ENCODE measurements at places on chromosomes 13 and 19.

DNA sequence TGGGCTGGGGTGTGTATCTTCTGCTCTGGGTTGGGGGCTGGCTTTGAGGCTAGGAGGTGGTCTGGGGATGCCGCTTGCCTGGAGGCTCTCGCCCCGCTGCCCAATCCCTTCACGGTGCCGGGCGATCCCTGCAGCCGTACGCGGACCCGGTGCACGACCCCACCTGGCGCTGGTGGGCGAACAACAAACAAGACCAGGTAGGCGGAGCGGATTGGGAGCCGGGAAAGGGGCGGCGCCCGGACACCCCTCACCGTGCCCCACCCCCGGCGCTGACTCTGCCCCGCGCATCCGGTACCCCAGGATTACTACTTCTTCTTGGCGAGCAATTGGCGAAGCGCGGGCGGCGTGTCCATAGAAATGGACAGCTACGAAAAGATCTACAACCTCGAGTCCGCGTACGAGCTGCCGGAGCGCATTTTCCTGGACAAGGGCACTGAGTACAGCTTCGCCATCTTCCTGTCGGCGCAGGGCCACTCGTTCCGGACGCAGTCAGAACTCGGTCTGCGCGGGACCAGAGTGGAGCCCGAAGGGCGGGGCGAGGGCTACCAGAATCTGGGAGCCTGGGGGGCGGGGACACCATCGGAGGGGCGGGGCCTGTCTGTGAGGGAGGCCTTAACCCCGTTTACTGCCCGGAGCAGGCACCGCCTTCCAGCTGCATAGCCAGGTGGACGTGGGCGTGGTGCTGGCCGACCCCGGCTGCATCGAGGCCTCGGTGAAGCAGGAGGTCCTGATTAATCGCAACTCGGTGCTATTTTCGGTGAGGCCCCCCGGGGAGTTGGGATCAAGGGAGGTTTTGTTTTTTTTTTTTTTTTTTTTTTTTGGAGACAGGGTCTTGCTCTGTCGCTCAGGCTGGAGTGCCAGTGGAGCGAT, 12.1 kb upstream of the PSMD8 start:
- peak; percentile 10 for DNase-seq

- DNase-seq = no peak
These were observed 5.9 kb upstream of the CCL25 start for GRCh38 chr19:8046569-8047165.

DNA sequence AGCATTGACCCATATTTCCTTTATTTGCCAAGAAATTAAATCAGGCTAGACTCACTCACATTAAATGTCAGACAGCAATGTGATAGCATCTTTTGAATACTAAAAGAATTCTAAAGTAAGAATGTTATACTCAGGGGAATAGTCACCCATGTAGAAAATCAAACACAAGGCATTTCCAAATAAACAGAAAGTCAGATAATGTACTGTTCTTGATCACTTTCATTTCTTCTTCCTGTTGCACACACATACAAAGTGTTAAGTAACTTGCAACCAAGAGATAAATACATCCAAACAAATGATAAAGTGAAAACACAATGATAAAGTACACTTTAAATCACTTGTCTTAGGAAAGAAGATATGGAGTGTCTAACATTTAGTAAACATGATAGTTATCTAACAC, 1366.6 kb upstream of the MIR17HG start:
- DNase-seq = no peak

GRCh38 chr19:42074513-42075363, 1.2 kb upstream of the ZNF574 start:
- DNase-seq = no peak

DNA sequence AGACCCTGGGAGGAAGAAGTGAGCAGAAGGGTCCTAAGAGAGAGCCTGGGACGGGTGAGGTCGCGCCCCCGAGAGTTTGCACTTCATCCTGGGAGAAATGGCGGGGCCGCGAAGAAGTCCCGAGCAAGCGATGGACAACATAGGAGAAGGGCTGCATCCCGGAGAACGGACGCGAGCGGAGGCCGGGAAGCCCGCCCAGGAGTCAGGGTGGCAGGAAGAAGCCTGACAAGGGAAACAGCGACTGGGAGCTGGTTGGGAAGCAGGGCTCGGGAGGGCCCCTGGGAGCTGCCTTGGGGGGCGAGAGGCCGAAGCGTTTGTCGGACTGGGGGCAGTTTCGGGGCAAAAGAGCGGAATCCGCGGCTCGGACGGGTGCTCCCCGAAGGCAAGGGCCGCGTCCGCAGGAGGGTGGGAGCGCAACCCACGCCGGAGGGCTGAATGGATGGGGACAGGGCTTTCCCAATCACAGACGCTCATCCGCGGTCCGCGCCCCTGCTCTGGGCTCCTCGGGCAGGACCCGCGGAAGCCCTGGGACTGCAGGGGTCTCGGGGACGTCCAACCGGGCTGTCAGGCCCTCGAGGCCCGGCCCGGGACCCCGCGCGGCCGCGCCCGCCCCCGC, 469 bp downstream of the ABHD17A start:
- DNase-seq = no peak

DNA sequence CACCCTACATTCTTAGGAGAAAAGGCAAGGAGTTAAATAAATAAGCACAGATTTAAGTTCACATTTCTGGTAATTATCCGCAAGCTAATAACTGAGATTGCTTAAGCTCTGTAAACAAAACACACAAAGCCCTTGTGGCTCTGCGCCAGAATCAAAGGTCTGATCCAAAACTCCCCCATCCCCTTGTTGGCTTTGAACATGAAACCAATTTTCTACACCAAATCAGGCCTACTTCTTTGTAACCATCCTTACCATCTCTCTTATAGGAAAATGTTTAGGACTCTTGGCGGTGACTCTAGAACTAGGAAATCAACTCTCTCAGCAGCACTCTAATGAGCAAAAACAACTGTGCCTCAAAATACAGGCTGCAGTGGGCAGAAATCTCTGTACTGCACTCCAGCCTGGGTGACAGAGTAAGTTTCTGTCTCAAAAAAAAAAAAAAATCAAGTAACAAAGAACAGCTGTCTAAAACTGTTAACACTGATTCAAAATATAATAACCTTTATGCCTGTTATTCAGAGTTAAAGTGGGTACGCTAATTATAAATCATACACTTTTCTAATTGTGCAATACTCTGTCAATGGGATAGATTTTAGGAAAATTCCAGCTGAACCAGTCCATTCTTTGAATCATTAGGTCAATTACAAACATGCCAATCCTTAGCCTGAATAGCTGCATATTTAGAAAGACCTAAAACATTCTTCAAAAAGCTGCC, 25.8 kb downstream of the ABCC4 start:
- no peak for DNase-seq

DNA sequence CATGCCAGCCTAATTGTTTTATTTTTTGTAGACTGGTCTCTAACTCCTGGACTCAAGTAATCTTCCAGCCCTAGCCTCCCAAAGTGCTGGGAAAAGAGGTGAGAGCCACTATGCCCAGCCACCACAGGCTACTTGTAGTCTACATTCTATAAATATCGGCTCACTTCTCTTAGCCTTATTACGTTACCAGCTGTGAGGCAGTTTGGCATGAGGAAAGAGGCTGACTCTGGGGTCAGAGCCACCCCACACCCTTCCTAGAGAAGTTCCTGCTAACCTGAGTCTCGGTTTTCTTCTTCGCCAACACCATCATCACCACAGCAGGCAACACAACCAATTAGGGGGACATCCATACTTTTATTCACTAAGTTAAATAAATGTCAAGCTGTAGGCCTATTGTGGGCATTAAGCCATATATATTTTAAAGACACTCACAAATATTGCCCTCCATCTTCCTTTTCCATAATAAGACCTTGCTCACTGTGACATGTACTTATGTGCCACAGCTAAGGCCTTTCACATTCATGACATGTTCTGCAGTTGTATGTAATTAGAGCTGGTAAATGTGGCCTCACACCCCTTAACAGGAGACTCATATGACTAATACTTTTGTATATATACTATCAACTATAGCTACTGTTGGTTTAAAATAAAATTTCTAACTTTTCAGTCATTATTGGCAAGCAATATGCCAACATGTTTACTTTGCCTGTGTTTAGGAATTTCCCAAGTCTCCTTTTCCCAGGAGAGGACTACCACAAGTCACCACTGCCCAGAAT, 5.7 kb downstream of the SLC25A30 start:
- no peak for DNase-seq

- DNase-seq = no peak
These were observed 4.9 kb upstream of the CKM start for GRCh38 chr19:45327404-45328143.

- no peak for DNase-seq
These were observed 6.1 kb downstream of the DOCK6 start for GRCh38 chr19:11256189-11256588.

- no peak for DNase-seq
These were observed 32.8 kb downstream of the TMEM161A start for GRCh38 chr19:19105365-19106055.

DNA sequence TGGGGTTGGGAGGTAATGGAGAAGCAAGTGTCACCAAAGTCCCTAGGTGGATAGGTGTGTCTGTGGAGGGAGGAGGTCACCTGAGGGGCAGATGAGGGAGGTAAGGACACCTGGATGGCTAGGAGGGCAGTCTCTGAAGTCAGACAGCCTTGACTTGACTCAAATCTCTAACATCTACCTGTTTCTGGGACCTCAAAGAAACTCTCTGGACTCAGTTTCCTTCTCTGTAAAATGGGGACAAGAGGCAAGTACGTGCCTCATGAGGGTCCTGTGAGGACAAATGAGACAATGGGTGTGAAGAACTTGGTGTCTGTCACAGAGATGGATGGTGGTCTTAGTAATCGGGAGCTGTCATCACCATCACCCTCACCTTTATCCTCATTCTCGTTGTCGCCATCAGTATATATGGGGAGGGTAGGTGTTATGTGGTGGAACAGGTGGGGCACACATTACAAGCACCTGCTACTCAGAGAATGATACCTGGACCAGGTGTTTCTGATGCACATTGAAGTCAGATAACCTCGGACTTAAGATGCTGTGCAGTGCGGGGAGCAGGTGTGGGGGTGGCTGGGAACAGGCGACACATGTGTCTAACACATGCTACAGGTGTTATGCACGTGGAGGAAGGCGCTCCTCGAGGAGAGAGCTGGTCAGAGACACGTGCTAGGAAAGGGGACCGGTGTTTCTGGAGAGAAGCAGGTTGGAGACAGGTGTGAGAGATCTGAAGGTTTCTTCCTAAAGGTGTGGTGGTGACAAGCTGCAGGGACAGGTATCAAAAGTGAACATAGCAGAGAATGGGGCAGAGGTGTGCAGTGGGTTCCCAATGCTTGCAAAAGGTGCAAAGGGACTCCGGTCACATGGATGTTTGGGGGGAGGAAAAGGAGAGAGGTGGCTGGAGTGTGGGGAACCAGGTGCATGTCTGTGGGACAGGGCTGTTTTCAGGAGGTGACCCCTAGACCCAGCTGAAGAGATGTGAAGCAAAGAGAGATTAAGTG, 3.8 kb downstream of the ERFL start:
- DNase-seq = no peak

DNA sequence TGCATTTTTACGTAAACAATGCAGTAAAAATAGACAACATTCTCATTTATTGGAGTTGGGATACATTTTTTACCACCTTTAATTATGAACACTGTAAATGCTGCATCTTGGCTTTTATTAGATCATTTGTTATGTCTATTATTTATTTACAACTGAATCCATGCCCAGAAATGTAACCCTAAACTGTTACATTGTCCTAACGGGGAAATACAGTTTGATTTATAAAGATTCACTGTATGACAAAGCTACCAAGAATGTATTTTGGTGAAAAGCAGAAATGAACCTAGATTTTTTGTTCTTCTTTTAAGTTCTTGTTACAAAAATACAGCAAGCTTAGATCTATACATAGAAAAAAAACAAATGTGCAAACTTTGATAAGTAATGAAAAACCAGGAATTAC, 1.1 kb downstream of the METTL21C start:
- DNase-seq = no peak
